EH (cell line): ENCODE measurements at places on chromosomes 12 and 14.

DNA sequence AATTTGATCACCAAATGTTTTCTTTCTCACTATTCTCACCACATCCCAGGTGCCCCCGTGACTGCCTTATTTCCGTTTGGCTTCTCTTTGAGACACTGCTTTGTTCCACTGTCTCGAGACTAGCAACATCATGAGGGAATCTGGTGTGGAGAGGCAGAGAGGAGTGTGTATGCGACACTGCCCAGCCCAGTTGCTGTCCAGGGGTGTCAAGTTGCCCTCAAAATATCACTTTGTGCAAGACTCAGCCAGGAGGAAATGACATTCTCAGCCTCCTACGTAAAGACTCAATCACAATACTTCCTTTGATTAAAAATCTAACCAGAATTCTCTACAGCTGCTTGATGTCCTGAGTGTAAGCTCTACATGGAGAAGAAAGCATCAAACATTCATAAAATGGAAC, 48.2 kb upstream of the EEA1 start:
- no peak for DNase-seq

DNA sequence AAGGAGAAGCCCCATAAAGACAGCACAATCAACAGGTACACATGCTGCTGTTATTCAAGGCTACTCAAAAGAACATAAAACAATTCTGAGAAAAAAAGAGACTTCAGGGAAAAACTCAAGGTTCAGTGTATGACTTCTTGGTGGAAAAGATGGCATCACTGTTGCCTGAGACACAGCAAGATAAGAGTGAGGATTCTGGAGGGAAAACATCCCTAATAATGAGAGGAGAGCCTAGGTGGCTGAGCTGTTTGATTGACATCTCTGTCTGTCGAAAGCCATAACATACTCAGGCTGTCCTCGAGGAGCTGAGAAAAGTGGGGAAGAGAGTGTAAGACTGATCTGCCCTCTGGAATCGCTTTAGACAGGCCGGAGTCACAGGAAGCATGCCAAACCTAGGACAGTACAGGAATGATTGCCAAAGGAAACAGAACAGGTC, 193.4 kb upstream of the AMIGO2 start:
- DNase-seq = peak; percentile 26

DNA sequence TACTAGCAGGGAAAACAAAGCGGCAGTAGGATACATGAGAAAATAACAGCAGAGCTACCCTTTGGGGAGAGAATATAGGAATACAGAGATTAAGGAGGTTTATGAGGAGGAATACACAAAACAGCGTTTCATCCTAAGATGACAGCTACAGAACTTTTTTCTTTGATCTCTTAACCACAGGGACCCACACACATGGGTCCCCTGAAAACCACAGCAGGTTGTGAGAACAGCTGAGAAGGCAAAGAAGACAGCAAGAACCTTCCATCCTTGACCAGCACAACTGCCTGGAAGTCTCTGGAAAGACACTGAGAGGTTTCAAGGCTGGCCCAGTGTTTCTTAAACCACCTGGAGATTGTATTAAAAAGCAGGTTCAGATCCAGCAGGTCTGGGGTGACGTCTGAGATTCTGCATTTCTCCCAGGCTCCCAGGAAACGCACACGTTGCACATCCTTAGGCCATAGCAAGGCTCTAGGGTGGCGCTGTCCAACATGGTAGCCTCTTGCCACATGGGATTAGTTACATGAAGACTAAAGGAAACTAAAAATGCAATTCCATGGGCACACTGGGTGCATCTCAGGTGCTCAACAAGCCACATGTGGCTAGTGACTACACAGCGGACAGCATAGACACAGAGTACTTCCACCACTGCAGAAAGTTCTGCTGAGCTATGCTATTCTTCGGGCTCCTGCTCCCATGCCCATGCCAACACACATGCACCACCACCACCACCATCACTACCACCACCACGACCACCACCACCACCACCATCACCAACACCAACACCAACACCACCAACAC, 92.3 kb downstream of the FOXN3 start:
- DNase-seq = no peak

DNA sequence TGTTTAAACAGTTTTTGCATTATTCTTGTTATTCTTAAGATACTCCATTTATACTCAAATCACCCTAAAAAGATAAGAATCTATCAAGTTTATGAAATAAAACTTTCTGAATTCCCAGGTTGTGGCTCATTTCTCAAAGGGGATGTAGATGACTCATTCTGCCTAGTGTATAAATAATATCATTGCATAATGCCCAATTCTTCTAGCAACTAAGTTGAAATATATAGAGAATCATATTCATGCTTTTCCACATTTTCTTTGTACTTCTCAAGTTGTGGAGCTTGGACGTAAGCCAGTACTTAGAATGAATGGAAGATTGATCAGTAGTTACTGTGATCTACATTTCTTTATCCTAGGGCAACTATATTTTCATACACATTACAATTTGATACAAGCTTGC, 201.1 kb downstream of the PPFIA2 start:
- DNase-seq = no peak

DNA sequence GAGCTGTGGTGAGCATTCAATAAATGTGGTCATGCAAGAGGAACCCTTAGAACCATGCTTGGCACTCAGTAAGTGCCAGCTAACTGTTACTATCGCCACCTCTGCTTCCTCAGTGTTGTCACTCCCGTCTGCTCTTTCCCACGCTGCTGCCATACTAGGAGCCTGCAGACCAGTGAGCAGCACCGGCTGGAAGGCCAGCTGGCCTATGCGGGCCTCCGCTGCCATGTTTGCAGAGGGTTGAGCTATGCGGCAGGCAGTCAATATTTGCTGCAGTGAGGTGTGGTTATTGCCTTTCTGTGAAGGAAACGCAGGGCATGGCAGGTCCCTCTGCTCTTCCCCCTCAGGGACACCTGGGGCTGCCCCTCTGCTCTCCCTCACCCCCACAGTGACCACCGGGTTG, 13.0 kb downstream of the KMT5A start:
- DNase-seq = no peak

DNA sequence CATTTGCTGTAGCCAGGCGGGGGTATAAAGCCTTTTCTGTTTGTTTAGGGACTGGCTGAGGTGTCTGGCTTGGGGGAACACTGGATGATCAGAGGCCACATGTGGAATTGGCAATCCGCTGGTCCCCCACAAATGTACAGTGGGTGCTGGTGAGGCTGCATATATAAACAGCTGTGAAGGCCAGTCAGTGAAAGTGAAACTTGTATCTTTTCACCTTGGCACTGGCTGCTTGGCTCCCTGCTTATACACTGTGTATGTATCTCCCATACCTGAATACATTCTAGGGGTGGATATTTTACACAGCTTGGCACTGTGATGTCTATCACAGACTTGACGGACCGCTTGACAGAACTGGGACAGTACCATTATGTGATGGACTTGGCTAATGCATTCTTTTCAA, 246.8 kb upstream of the AVPR1A start:
- no peak for DNase-seq

DNA sequence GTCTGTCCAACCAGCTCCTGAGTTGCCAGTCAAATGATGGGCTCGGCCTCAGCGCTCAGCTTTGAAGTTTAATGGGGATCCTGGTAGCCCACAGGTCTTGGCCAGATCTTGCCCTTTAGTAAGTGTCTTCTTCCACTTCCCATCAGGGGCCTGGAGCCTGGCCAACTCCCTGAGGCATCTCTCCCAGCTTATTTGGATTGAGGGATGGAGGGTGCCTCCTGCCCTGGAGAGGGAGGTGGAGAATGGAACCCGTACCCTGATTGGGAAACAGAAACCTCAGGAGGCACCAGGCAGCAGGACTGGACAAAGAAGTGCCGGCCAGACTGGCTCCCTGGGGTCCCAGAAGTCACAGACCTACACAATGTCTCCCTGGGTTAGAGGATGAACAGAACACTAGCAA, 40.5 kb upstream of the LTBP2 start:
- peak; percentile 67 for DNase-seq

- DNase-seq = no peak
These were observed 391.9 kb upstream of the ATP2B1 start for GRCh38 chr12:90100579-90100978.

DNA sequence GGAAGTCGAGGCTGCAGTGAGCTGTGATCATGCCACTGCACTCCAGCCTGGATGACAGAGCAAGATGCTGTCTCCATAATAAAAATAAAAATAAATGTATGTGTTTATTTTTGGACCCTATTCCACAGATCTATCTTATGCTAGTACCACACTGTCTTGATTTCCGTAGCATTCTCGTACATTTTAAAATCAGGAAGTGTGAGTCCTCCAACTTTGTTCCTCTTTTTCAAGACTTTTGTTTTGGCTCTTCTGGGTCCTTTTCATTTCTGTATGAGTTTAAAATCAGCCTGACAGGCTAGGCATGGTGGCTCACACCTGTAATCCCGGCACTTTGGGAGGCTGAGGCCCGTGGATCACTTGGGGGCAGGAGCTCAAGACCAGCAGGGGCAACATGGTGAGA, 25.8 kb downstream of the DAO start:
- no peak for DNase-seq

- DNase-seq = no peak
These were observed 364.7 kb downstream of the APAF1 start for GRCh38 chr12:99009654-99010296.

- DNase-seq = no peak
These were observed 41.7 kb downstream of the TRIM9 start for GRCh38 chr14:51053157-51053556.

- peak; percentile 32 for DNase-seq
These were observed 59.9 kb downstream of the DDHD1 start for GRCh38 chr14:53093206-53093605.

- peak; percentile 4 for DNase-seq
These were observed 21.4 kb downstream of the ZNF268 start for GRCh38 chr12:133202493-133203343.

- no peak for DNase-seq
These were observed 200.2 kb downstream of the TSPAN9 start for GRCh38 chr12:3277306-3277943.

DNA sequence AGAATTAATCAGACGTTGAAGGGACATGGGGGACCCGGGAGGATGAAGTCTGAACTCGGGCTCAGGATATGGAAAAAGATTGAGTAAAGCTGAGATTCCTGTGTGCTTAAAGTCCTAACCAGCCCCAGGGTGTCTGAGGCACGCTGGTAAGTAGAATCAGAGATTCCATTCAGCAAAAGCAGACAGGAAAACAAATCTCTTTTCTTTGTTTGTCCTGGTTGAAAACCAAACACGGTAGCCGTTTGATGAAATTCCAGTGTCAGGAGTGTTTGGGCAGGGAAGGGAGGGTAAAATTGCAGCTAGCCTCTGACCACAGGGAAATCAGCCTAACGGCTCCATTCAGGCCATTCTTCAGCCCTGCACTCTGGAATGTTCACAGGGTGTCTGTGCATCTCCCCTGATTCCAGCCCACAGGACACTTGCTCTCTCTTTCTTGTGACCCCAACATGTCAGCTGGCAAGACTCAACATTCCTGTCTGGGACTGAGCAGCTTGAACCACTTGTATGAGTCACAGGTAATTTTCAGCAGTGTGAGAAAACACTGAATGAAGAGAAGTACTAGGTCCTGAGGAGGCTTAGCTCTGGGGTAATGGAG, 31.0 kb downstream of the NINJ2 start:
- DNase-seq = peak; percentile 96
